ENCODE measurements at places on chromosomes 12 and 14. TPM values are rescaled to one million over a fixed set of nuclear protein-coding genes. Genes with fewer than 3 reads are reported as not detected.

- peaks cover 49% of the 10 kb centered on the region for H3K27me3 ChIP-seq
- DNase-seq: no peak
- peaks cover 14% of the 10 kb centered on the region for H3K4me1 ChIP-seq
These were observed 4.2 kb downstream of the ARHGAP9 start for GRCh38 chr12:57475271-57476161.

- DNase-seq: no peak
- peaks cover 30% of the 10 kb centered on the region for H3K27me3 ChIP-seq
- H3K4me3 ChIP-seq: no peak overlapping the region
- H3K27ac ChIP-seq: no peak overlapping the region
- no peaks in the 10 kb centered on the region for H3K36me3 ChIP-seq
These were observed 20.4 kb upstream of the PLEKHH1 start for GRCh38 chr14:67512463-67513310.

DNA sequence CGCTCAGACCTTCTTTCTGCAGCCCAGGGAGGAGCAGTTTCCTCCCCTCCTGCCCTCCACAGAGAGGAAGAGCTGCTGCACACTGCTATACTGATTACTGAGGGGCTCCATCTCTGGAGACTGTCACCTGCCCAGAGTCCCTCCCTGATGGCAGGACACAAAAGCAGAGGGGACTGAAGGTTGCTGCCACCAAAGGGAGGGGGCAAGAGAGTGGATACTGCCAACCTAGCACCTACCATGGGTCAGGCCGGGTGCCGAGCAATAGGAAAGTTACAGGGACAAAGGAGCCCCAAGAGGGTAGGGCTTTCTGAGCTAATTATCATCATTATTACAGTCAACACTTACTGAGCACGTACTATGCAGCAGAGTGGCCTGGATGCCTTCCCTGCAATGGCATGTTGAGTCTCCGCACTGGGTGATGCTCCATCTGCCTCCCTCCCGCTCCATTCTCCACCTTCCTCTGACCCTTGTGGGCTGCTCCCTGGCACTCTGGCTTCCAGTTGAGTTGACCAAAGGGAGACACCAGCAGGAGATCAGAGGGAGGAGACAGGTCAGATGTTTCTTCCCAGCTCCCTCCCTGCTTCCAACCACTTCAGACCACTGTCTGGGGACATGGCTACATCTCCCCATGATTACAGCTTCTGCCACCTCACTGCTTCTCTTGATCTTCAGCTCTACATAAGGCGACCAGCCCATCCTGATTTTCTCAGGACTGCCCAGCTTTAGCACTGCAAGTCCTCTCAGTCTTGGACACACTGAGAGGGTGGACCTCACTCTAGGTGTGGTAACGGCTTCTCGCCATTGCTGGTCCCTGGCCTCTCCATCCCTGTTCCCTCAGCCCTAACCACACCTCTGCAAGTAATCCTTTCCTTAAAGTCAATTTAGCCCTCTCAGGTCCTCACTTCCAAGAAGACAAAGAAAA lies 2.6 kb upstream of the KRT79 start:
- H3K36me3 ChIP-seq: no peaks in the 10 kb centered on the region
- DNase-seq: no peak
- no peak overlapping the region for H3K4me3 ChIP-seq
- H3K27ac ChIP-seq: no peak overlapping the region

ACOT6 gene
- total RNA-seq: not detected

- no peaks in the 10 kb centered on the region for H3K36me3 ChIP-seq
- H3K27ac ChIP-seq: no peak overlapping the region
- H3K27me3 ChIP-seq: no peaks in the 10 kb centered on the region
- no peak overlapping the region for H3K4me3 ChIP-seq
These were observed 150.9 kb downstream of the MED13L start for GRCh38 chr12:116126610-116127009.

DNA sequence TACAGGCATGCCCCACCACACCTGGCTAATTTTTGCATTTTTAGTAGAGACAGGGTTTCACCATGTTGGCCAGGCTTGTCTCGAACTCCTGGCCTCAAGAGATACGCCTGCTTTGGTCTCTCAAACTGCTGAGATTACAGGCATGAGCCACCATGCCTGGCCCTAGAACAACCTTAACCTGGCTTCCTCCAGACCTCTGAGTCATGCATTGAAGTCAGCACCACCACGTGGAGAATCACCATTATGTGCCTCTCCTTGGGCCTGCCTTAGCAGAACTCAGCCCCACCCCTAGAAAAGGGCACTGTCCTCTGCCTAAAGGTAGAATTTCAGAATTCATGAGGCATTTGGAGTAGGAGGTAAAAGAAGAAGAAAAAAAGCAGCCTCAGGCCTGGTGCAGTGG lies 49.0 kb downstream of the LIMA1 start:
- H3K27me3 ChIP-seq: no peaks in the 10 kb centered on the region
- no peak overlapping the region for H3K27ac ChIP-seq
- no peak for DNase-seq
- H3K4me1 ChIP-seq: no peaks in the 10 kb centered on the region
